ENCODE measurements at places on chromosomes 2 and 18.

DNA sequence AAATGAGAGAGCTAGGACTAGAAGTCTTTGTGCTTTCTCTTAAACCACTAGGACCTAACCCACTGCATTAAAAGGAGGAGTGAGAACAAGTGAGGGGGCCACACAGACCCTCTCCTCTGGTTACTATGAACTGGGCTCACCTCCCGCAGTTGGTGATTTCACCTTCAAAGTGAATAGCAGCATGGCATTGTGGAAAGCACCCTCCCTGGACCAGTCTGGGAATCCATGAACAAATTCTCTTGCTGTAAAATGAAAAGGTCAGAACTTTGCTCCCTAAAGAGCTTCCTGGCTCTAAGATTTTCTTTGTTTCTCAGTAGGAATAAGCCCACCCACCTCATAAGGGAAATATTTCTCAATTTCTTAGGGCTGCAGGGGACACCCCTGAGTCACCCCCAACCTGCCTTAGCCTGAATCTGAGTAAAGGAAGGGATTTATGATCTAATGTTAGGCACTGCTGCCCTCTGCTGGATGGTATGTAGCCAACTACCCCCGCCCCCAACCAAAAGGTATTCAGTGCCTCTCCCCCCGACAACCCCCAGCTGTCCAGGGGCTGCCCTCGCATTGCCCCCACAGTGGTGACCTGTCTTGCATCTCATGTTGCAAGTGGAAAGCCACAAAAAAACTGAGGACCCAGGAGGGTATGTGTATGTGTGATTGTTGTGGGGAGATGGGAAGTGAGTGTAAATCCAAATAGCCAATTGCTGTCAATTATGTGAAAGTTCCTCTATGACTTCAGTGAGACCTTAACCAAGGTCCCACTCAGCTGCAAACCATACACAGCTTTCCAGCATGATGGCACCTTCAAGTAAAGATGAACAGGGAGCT lies 230.9 kb upstream of the SLC14A2 start:
- peak; percentile 59 for DNase-seq

- DNase-seq: no peak
Measured at GRCh38 chr18:3901811-3902210, 451.8 kb downstream of the TGIF1 start.

GRCh38 chr2:99421469-99421868 lies 68.3 kb downstream of the REV1 start:
- DNase-seq: no peak

- DNase-seq: peak; percentile 52
Measured at GRCh38 chr2:168244318-168244717, 3.1 kb downstream of the STK39 start.

- DNase-seq: no peak
Measured at GRCh38 chr2:74050151-74050550, 65.4 kb downstream of the TET3 start.

DNA sequence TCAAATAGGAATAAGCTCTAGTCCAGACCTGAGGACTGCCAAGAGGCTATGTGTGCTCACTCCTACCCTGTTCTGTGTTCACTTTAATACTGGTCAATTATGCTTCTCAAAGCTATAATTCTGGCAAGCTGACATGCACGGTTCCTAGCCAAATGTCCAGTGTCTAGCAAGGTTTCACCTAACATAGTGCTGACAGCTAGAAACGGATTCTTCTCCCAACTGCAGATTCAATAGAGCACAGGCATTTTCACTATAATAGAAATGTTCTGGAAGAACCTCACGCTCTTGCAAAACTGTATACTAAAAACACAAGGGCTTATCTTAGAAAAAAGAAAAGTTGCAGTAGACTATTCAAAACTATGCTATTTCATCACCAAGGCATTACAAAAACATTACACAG lies 45.1 kb downstream of the HDAC4 start:
- no peak for DNase-seq

GRCh38 chr2:67258831-67259230 lies 138.3 kb upstream of the ETAA1 start:
- no peak for DNase-seq

- no peak for DNase-seq
Measured at GRCh38 chr18:8358033-8358765, 251.0 kb upstream of the RAB12 start.

- no peak for DNase-seq
Measured at GRCh38 chr2:141906678-141907077, 224.1 kb downstream of the LRP1B start.

DNA sequence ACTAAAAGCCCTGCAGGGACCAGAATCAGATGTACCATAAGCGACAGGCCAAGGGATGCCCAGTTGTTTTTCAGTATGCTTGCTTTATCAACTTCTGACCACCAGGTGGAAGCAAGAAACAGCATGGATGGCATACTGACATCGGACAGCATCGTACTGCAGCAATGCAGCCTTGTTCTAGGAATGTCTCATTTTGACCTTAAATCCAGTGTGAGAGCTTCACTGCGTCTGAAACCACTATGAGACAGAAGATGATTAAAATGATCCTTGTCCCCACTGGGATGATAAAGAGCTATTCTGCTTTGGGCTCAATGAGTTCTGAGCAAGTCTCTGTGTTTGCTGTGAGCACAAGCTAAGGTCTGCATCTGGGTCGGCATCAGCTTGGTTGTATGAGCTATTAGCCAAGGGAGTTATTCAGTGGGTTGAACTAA lies 54.3 kb downstream of the CDK15 start:
- DNase-seq: peak; percentile 40

- DNase-seq: no peak
Measured at GRCh38 chr2:129499747-129500146, 479.7 kb upstream of the RAB6C start.

DNA sequence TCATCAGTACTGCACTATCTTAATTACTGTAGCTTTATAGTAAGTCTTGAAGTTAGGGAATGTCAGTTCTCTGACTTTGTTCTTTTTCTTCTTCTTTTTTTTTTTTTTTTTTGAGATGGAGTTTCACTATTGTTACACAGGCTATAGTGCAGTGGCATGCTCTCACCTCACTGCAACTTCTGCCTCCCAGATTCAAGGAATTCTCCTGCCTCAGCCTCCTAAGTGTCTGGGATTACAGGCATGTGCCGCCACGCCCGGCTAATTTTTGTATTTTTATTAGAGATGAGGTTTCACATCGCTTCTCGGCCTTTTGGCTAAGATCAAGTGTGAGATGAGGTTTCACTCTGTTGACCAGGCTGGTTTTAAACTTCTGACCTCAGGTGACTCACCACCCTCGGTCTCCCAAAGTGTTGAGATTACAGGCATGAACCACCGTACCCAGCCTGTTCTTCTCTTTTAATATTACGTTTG lies 41.9 kb upstream of the TANC1 start:
- DNase-seq: no peak

DNA sequence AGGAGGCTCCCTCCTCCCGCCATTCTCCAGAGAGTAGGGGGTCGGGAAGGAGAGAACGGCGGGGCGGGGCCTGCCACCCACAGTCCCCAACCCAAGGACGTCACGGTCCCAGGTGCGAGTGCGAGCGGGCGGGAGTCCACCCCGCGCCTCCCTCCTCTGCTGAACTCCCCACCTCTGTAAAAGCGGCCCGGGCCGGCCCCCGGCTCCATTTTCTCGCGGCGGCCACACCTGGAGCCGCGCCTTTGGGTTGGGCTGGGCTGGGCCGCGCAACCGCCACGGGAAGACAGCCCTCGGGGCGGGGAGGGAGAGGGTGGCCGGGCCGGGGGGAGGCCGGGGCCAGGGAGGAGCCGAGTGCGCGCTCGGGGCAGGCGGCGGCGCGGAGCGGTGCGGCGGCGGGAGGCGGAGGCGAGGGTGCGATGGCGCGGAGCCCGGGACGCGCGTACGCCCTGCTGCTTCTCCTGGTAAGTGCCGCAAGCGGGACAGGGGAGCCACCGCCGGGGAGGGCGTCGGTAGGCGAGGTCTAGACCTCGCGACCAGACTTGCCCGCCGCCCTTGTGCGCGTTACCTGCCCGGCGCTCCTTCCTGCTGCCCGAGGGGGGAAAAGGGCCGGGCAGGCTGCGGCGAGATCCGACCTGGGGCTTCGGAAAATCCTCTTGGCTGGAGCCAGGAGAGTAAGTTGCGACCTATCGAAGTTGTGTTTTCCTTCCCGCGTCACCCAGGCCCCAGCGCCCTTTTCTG lies at the start of gene DSG2:
TSS of gene DSG2 (plus strand) at position 342 of the 738 bp plus-strand sequence. CDS start at position 417, 75 bp downstream.
- peak; percentile 86 for DNase-seq

DNA sequence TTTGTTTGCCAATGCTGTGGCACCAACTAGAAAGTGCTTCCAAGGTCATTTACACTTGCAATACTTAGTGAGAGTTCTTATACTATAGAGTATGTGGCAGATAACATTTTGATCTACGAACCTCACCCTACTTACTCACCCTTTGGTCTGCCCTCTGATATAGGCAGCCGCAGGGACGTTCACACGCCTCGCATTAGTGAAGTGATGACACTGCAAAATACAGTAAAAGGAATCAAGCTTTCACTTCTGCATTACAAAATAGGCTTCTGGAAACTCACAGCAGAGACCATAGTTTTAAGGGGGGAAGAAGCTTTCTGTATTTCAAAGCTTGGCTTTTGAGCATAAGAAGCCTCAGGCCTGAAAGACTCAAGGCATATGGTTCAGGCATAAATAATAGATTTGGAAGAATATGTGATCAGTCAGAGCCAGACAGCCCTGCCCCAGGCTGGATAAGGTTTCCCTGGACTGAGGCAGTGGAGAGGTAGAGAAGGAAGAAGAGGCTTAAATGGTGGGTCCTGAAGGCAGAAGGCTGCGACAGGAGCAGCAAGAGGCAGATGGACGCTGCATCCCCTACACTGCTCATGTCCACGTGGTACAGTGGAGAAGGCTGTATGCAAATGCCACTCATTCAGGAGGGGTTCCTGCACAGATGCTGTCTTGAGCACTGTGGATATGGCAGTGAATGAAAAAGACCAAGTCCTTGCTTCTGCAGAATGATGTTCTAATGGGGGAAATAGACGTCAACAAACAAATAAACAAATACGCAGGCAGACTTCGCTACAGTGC lies 63.1 kb downstream of the FECH start:
- no peak for DNase-seq

DNA sequence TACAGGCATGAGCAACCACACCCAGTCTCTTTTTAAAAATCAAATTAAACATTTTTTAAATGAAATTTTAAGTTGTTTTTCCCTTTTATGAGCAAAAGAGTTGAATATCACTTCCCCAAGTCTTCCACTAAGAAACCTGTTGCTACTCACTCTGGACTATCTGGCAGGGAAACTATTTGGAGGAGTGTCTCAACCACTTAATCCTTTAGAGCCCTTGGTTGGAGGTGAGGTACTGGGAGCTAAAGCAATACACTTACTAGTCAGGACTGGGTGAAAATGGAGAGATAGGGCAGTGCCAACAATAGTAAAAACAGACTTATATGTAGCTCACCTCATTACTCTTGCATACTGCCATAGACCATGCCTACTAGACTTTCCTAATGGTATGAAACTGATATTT lies 135.5 kb downstream of the RND3 start:
- DNase-seq: no peak

- DNase-seq: no peak
Measured at GRCh38 chr2:44578471-44579093, 216.8 kb downstream of the CAMKMT start.

Measured in stomach (tissue), 19 donors.